CD4-positive, alpha-beta T cell treated with Interleukin-6 for 4 hours (primary cell): ENCODE measurements at places on chromosomes 3 and 15.

GRCh38 chr3:192794216-192794615 lies 66.9 kb upstream of the FGF12 start:
- no peak for DNase-seq

GRCh38 chr15:32723171-32723948 lies 5.6 kb downstream of the GREM1 start:
- DNase-seq = no peak

GRCh38 chr15:87118846-87119245 lies 1039.2 kb downstream of the AGBL1 start:
- DNase-seq = no peak

DNA sequence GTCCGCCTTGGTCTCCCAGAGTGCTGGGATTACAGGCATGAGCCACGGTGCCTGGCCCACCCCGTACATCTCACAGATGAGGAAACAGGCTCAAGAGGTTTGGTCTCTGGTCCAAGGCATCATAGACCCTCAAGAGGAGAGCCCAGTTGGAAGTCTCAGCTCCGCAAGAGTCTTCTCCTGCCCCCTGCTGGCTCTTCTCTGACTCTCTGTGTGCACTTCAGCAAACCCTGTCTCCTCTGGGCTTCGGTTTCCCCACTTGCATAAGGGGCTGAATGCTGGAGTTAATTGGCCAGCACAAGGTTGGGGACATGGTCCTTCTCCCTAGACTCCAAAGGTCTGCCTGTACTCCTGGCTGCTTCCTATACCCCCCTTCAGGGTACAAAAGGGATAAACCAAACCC lies 3.9 kb downstream of the MST1R start:
- no peak for DNase-seq

- peak; percentile 93 for DNase-seq
Measured at GRCh38 chr3:93979850-93980676, at the start of gene ARL13B. TSS of gene ARL13B (plus strand) at chr3:93980155. CDS start at chr3:93980424, 269 bp downstream.

GRCh38 chr15:51087513-51087912 lies 7.2 kb downstream of the TNFAIP8L3 start:
- DNase-seq = no peak

- DNase-seq = no peak
Measured at GRCh38 chr15:58448331-58448730, 16.5 kb downstream of the LIPC start.

- no peak for DNase-seq
Measured at GRCh38 chr3:188068342-188068741, 85.6 kb upstream of the LPP start.

- DNase-seq = no peak
Measured at GRCh38 chr15:44530653-44531052, 6.3 kb upstream of the EIF3J start.

DNA sequence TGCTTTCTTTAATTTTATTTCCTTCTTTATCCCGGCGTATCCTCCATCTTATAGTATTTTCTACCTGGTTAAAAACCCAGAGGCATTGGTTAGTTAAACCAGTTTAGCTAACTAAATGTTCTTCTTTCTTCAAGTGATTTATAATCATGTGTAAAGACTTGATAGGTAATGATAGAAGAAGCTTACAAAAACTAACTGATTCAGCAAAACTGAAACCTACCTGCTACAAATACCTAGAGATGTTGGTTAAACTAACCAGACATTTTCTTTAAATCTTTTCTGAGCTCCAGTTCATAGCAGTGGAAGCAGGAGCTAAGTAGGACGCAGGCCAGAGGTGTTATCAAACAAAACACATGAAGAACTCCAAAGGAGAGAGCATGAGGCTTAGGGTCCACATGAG lies 44.8 kb downstream of the LEO1 start:
- no peak for DNase-seq

GRCh38 chr3:14222900-14223594 lies 44.4 kb downstream of the LSM3 start:
- DNase-seq = no peak

GRCh38 chr3:63955830-63956545 lies 43.8 kb upstream of the SCAANT1 start:
- DNase-seq = no peak

DNA sequence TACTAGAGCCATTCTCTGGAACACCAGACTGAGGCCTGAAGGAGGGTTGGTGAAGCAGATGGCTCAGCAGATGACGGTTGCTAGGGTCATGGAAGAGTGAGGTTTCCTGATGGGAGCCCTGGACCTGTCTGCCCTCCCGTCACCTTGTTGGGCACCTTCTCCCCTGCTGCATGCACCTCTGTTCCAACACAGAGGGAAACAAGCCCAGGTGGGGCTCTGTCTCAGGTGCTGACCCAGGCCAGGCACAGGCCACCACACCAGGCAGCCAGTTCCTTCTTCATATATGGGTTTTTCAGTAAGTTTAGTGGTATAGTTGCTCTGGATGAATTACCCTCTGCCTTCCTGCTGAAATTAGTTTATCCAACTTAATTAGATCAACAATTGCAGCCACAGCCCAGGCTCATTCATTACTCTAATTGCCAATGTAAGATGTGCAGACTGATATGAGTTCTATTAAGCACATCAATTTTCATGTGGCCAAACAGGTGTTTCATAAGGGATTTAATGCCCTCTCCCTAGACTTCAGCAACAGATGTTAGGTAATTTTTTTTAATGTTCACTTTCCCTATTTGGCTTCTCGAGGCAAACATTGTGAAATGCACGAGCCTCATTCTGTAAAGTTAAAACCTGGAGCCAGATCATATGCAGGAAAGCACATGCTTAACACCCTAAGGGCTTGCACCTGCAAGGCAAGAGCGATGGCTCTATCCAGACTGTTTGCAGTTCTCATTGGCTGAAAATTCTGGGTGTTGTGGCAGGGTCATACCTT lies 174.8 kb downstream of the CHDH start:
- no peak for DNase-seq

DNA sequence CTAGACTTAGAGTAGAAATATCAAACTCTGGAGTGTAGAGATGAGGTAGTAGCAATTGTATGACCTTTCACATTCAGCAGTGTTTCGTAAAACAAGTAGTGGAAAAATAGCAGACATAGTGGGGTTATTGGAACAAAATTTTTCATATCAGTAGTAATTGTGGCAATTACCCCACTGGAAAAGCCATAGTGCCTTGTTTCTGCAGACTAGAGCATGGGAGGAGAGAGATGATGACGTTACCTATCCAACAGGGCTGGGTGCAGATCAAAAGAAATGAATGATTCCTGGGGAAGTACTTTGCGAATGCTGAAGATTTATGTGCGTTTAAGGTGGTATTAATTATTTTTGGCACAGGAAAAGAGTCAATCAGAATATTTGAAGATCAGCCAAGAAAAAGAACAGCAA lies 147.0 kb upstream of the LRRFIP2 start:
- DNase-seq = no peak

- no peak for DNase-seq
Measured at GRCh38 chr3:119220198-119220597, 20.5 kb downstream of the B4GALT4 start.

DNA sequence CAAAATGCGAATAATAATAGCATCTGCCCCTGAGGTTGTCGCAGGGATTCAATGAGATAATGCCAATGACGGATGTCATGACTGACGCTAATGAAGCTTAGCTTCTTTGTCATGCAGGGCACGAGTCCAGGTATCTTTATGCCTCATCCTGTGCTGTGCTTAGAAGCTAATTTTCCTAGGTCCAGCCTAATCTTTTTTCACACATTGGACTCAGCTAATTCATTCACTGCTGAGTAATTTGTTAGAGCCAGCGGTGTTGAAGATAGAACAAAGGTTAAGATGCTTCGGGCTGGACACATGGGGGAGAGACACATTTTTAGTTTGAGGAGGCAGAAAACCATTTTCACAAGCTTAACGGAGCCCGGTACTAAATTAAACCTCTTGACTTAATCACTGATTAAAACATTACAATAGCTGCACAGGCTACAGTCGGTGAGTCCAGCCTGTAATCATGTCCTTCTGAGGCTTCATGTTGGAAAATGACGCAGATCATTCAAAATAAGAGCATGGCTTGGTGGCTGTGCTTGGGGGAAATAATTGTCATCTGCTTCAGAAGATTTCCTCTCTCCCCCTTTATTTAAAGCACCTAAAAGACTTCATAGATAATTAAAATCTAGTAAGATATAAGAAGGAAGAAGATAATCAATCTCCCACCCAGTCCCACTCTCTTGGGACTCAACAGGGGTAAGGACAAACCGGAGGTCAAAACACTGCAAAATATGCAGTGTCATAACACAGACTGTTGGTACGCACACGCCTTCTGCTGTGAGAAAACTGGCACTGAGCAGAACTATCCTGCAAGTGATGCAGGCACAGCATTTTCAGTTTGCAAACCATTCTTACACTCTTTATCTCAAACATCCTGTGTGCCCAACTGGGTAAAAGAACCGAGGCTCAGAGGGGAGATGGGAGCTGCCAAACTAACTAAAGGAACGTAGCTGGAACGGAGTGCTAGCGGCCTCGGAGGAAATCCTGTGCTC lies 3.3 kb upstream of the CCDC174 start:
- no peak for DNase-seq

GRCh38 chr3:3577823-3578222 lies 221.4 kb upstream of the LRRN1 start:
- DNase-seq = no peak

- no peak for DNase-seq
Measured at GRCh38 chr15:80641384-80641783, 53.7 kb upstream of the ABHD17C start.

DNA sequence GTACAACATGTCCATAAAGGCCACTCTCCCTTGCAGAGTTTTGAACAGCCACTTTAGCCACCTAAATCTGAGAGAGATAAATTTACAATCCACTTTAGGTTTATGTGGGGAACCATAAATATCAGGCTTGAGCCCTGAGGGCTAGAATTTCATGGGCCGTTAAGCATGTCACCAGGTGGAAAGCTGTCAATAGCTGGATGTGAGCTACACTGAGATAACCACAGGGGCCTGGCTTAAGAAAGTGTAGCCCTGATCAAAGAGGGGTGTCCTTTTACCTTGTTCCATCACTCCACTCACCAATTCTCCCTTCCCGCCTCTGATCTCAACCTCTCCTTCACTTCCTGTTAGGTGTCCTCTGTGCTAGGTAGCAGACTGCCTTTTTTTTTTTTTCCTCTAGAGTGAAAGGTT lies 172.8 kb upstream of the ICE2 start:
- DNase-seq = no peak

GRCh38 chr15:57521503-57521902 lies 70.2 kb upstream of the MYZAP start:
- no peak for DNase-seq

DNA sequence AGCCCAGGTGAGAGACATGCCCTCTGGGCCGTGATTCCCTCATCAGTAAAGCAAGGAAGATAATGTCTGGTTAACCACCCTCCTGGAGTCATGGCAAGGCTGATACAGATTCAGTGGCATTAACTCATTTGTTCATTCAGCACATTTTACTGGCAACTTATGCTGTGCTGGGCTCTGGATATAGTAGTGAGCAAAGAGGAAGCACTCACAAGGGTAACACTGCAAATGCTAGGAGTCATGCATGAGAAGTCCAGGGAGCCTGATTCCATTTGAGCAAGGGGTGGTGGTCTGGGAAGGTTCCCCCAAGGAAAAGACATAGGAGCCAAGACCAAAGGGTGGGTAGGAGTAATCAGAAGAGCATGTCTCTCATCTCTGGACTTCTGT lies 50.2 kb downstream of the SMAD3 start:
- DNase-seq = no peak

DNA sequence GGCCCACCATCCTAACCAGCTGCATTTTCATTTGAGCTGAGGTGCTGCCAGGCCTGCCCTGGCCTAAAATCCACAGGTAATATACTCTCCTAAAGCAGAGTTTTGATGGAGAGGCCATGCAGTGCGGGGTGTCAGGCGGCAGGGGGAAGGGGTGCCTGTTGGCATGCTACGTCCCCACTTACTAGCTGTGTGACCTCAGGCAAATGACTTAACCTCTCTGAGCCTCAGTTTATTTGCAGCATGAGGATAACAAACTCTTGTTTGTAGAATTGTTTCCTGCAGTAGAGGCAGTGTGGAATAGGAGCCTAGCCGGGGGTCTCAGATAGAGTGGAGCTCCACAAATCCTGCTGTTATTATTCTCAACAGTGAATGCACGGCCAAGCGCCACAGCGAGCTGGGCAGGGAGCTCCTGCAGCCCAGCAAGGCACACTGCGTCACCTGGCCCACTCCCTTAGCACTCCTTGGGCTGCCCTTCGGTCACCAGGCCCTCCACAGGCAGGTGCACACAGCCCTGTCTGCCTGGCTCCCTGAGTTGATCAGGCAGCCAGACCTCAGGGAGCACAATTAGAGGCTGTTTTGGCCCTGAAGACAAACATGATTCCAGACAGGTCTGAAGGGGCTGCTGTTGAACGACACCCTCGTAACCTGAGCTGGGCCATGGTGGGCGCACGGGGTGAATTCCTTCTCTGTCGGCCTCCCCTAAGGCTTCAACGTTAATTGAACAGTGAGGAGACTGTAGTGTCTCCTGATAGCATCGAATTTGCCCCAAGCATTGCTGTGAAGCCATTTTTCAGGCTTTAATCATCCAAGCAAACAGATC lies 248.8 kb upstream of the LYSMD4 start:
- DNase-seq = no peak

GRCh38 chr3:26962492-26963360 lies 340.2 kb downstream of the LRRC3B start:
- no peak for DNase-seq

DNA sequence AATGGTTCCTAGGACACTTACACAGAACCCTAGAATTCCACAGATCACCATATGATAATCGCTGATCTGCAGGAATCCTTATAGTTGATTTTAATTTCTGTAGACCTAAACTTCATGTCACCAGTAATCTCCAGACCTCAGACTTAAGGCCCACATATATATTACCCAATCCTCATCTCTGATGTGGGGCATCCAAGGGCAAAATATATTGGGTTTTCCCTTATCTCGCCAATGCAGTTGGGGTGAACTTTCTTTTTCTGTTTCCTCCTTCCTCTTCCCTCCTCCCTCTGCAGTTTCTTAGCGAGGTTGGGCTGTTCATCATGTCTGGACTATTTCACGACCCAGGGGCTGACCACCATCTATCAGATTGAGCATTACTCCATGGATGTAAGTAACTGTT lies 230.2 kb downstream of the P3H2 start:
- DNase-seq = no peak

- DNase-seq = no peak
Measured at GRCh38 chr15:66484539-66485112, 12.9 kb downstream of the SNAPC5 start.

DNA sequence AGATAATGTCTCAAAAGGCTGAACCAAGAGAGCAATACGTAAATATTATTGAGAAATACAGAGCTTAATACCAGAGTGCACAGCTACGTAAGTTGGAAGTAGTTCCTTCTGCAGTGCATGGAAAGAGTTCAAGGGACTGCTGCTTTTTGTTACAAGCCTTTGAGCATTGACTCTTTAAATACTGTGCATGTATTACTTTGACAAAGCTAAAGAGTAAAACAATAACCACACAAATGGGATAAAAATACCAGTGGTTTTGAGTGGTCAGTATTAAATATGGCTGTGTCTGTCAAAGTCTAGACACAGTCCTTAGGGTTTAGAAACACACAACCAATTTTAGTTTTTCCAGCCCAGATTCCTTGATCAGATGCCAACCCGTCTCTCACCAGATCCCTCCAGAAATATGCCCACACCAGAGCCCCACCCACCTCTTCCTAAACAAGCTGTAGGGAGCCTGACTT lies 62.1 kb downstream of the SSR3 start:
- DNase-seq = no peak

- DNase-seq = no peak
Measured at GRCh38 chr15:31345606-31346366, 19.2 kb downstream of the KLF13 start.

- DNase-seq = no peak
Measured at GRCh38 chr15:90471769-90472168, 58.0 kb upstream of the CRTC3 start.

- no peak for DNase-seq
Measured at GRCh38 chr3:126995254-126995780, 12.4 kb downstream of the PLXNA1 start.

- DNase-seq = no peak
Measured at GRCh38 chr3:135216659-135217058, 421.6 kb downstream of the EPHB1 start.
